RPMI8226 (cell line): ENCODE measurements at places on chromosomes 7 and 10.

- no peak for DNase-seq
Measured at GRCh38 chr7:6461946-6462550, 14.3 kb upstream of the DAGLB start.

DNA sequence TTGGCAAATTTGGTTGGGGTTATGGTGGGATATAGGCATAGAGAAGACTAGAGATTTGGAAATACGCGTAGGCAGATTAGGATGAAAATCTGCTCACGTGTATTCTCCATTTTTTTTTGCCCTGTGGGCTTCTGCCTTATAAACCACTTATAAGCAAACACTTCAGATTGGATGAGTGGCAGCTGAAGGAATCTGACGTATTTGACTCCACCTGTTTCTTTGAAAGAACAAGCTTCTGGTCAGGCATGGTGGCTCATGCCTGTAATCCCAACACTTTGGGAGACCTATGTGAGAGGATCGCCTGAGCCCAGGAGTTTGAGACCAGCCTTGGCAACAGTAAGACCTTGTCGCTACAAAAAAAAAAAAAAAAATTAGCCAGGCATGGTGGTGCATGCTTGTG, 5.1 kb downstream of the STK31 start:
- DNase-seq: no peak

DNA sequence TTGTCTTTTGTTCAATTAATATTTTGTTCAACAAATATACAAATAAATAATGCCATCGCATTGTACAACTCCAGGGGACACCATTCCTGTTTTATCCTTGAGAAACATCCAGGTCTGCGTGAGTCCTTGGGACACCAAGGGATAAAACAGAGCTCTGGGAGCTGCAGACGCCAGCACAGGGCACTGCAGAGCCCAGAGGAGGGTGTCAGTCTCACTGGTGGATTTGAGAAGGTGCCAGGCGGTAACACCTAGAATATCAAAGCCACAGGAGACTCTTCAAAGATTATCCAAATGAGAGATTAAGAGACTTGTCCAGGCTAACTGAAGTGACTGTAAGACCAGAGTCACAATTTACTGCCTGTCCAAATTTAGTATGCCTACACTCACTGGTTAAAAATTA, 55.3 kb downstream of the TEX36 start:
- no peak for DNase-seq

DNA sequence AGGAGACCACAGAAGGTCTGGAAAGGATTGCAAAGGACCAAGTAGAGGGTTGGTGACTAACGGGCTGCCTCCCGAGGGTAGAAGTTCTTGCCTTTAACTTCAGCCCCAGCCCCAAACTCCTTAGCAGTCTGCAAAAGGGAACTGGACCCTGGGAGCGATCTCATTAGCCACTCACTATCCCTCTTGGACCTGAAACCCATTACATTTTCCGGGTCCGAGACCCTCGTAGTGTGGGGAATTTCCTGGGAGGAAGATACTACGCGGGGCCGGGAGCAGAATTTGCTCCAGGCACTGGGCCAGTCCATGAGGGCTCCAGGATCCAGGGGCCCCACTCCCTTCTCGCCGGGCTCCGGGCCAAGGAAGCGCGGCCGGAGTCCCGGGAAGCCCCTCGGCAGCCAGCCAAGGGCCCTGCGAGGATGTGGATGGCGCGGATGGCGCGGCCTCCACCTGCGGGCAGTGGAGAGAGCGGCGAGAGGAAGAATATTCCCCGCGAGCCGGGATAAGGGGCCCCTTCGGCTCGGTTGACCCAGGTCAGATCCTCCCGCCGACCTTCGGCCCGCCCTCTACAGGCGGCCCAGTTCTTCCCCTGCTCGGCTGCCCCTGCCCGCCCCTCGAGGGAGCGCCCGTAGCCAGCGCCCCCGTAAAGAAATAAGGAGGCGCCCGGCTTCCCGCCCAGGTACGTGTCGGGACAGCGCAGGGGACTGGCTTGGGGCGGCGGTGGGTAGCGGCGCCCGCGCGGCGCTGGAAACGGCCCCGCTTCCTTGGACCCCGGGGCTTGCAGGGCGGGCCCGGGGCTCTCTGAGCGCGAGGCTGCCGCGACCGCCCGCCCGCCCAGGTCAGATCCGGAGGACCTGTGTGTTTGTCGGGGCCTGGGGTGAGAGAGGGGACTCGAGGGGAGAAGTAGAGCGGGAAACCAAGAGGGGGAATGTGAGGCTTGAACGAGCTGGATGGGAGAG, at the start of gene MYO3A:
Gene MYO3A (plus strand): TSS at position 577 of the 956 bp plus-strand sequence. CDS start 17,882 bp downstream, outside the sequence.
- DNase-seq: no peak

DNA sequence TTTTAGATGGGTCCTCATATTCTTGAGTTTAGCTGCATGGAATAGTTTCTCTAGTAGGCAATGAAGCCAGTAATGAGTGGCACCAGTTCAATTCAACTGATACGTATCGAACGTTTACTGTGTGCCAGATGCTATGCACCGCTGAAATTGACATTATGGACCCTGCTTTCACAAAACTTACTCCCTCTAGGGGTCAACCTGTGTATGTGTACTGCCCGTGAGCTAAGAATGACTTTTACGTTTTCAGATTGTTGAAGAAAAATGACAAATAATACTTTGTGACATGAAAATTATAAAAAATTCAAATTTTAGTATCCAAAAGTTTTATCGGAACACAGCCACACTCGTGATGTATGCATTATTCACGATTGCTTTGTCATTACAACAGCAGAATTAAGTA, 95.5 kb downstream of the ZMYND11 start:
- DNase-seq: no peak

GRCh38 chr7:105011141-105011830, 2.7 kb upstream of the KMT2E start:
- peak; percentile 43 for DNase-seq

DNA sequence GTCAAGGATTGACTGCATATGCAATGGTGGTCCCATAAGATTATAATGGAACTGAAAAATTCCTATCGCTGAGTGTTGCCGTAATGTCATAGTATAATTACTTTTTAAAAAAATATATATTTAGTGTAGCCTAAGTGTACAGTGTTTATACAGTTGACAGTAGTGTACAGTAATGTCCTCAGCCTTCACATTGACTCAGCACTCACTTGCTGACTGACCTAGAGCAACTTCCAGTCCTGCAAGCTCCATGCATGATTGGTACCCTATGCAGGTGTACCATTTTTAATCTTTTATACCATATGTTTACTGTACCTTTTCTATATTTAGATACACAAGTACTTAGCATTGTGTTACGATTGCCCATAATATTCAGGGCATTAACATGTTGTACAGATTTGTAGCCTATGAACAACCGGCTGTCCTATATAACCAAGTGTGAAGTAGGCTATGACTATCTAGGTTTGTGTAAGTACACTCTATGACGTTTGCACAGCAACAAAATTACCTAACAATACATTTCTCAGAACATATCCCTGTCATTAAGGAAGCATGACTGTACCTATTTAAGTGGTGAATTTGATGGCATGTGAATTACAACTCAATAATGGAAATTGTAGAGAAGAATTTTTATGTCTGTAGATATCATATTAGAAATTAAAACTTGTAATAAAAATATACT, 40.9 kb downstream of the CCNY start:
- no peak for DNase-seq

DNA sequence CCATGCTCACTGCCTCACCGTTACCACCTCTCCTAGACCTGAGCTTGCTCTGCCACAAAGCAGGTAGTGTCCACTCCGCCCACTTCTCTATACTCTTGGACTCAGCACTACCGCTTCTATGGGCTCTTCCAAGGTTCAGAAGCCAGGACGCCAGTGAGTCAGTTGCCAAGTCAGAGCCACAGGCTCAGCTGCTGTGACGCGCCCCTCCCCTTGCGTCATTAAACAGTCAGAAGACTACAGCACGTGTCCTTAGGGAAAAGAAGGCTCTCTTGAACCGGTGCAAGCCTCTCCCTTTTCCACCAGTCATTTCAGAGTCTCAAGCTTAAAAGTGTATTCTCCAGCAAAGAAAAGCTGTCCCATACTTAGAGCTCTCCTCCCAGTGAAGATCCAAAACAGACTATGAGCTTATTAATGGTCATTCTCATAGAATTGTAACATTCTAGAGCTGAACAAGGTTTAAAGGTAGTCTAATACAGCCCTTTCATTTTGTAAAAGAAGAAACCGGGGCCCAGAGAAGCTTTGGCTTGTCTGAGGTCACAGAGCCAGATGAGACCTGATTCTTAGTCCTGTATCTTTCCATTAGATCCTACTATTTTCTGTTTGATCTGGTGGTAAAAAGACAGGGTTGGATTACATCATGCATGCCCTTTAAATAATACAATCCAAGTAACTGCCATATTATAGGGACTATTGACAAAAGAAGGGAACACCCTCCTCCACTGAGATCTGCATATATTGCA, 40.9 kb upstream of the MET start:
- no peak for DNase-seq

- DNase-seq: no peak
Measured at GRCh38 chr7:25117226-25118047, 7.6 kb downstream of the CYCS start.

- DNase-seq: peak; percentile 77
Measured at GRCh38 chr7:76358011-76358480, 745 bp downstream of the YWHAG start.

GRCh38 chr10:22455068-22455857, 110.0 kb downstream of the SPAG6 start:
- no peak for DNase-seq

- DNase-seq: peak; percentile 7
Measured at GRCh38 chr10:110612087-110612486, 32.0 kb upstream of the RBM20 start.

DNA sequence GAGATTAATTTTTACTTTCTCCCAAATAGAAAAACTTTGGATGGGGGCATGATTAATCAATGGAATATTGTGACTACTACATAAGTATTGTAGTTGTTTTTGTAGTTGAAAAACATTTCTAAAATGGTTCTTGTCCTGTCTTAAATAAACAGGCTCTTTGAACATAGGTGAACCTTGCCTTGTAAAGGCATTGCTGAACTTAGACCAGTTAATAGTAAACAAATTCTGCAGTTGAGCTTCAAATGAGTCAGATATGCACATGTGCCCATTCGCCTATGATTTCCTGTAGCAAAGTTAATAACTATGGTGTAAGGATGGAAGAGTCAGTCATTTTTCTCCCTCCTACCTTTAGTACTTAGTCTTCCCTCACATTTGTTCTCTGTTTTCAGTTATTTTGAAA, 22.6 kb downstream of the CUTC start:
- DNase-seq: no peak

DNA sequence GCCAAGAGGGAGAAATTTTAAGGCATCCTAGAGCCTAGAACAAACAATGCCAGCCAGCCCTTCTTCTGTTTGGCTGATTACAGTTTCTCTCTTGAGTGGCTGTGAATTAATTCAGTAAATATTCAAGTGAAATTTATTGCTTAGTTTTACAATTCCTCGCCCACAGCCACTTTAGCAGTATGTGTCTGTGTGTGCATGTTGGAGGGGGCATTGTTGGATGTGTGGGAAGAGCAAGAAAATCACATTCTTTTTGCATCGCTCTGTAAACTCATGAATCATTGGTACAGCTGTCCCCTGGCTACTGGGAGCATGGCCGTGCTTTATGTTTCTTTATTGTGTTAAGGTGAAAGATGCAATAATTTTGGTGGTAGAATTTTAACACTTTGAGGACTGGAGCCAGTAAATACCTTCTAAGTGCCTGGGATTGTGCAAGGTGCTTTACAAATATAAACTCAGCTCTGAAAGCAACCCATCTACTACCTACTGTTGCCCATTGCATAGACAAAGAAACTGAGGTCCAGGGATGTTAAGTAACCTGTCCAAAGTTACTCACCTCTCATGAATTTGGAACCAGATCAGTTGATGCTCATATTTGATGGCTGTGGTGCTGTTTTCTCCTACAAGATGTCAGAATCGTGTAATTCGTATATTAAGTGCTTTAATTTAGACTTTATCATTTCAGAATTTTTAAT, 89.9 kb upstream of the BTBD16 start:
- no peak for DNase-seq

DNA sequence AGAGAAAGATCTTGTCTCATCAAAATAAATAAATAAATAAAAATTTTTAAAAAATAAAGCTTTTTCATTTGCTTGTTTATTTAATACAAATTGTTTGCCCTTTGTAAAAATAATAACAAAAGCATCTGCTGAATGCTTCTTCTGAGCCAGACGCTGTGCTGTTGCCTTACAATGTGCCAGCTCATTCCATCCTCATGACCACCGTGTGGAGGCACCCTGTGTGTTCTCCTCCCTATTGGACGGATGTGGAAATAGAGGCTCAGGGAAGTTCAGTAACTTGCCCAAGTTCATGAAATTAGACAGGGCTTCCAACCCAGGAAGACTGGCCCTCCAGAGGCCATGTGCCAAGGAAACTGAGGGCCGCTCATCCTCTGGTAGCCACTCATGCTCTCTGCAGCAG, 120.6 kb downstream of the SH3PXD2A start:
- no peak for DNase-seq

- peak; percentile 8 for DNase-seq
Measured at GRCh38 chr7:129009437-129009836, 45.5 kb downstream of the TNPO3 start.

DNA sequence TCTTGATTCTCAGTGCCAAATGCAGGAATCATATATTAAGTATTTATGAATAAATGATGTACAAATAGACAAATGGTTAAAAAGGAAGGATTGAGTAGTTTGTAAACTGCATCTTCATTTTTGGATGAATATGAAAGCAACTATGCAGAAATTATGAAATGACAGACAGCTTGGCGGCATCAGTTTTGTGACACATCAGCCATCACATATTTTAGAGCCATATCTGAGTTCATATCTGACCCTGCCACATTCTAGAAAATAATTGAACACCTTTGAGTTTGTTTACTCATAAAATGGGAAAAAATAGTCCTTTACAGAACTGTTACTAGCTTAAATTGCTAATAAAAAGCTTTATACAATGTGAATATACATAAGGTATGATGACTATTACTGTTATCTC, 448.2 kb downstream of the KIF20B start:
- no peak for DNase-seq

GRCh38 chr10:71279590-71280170, 39.4 kb upstream of the SLC29A3 start:
- DNase-seq: no peak

GRCh38 chr10:18528292-18528691, 123.1 kb downstream of the NSUN6 start:
- DNase-seq: no peak

DNA sequence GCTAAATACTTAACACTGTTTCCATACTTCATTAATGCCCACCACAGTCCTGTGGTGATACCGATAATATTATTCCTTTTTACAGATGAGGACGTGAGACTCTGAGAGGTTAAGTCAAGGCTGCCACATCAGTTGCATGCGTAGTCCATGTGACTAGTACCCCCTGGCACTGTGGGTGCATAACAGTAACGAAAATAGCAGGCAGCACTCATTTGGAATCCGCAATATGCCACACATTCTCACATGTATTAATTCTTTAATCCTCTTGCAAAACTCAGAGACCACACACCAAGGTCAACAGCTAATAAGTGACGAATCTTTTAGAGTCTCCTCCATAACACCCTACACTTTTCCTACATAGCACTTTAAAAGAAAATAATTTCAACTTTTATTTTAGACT, 99.5 kb upstream of the HABP2 start:
- no peak for DNase-seq

DNA sequence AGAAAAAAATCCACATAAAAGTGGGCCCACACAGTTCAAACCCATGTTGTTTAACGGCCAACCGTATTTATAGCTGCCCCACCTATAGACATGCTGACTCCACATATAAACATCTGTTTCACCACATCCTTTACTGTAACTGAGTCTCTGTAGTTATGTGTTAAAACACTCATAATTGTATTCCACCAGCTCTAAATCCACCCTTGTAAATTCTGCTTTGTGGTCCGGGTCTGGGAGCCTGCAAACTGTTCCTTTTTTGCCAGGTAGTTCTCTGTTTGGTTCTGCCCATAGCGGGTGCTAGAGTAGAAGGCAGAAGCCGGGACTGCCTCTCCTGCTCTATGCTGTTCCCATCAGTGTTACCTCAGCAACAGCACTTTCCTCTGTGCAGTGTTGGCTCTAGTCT, 20.2 kb upstream of the FHIP2A start:
- peak; percentile 53 for DNase-seq
